ENCODE measurements at places on chromosomes 4 and X.

DNA sequence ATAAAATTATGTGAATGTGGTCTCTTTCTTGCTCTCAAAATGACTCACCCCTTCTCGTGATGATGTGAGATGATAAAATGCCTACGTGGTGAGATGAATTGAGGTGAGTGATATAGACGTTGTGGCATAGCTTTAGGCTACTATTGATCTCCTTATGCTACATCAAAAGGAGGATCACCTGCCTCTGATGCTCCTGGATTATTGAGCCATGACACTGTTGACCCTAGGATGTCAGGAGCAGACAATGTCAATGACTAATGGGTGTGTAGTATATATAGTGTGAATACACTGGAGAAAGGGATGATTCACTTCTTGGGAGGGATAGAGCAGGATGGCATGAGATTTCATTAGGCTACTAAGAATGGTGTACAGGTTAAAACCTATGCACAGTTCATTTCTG, 210.7 kb upstream of the PRPS2 start:
- no peak for DNase-seq

DNA sequence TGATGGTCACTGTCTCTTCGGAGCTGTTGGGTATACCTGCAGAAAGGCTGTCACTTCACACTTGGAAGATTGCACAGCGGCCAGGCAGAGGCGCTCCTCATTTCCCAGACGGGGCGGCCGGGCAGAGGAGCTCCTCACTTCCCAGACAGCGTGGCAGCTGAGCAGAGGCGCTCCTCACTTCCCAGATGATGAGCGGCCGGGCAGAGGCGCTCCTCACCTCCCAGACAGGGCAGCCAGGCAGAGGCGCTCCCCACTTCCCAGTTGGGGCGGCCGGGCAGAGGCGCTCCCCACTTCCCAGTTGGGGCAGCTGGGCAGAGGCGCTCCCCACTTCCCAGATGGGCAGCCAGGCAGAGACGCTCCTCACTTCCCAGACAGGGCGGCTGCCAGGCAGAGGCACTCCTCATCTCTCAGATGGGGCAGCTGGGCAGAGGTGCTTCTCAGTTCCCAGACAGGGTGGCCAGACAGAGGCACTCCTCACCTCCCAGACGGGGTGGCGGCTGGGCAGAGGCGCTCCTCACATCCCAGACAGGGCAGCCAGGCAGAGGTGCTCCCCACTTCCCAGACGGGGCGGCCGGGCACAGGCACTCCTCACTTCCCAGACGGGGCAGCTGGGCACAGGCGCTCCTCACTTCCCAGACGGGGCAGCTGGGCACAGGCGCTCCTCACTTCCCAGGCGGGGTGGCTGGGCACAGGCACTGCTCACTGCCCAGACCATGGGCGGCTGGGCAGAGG, 18.8 kb downstream of the PABPC1L2B start:
- no peak for DNase-seq

- no peak for DNase-seq
Measured at GRCh38 chr4:188106454-188106853, 2.9 kb downstream of the TRIML2 start.

DNA sequence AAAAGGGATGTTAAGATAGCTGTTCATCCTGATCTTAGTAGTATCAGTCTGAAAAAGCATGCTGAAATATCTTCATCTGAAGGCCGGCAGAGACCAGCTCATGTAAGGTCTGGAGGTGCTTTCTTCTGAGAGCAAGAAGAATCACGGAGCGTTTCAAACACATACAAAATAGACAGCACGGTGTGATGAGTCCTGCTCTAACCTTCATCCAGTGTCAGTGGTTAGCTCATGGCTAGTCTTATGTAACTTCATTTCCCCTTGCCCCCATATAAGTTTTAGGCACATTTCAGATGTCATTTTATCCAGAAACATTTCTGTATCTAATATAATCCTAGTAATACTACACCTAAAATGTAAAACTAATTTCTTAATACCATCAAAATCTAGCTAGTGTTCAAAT, 27.8 kb downstream of the ADD1 start:
- DNase-seq, result peak; percentile 15

DNA sequence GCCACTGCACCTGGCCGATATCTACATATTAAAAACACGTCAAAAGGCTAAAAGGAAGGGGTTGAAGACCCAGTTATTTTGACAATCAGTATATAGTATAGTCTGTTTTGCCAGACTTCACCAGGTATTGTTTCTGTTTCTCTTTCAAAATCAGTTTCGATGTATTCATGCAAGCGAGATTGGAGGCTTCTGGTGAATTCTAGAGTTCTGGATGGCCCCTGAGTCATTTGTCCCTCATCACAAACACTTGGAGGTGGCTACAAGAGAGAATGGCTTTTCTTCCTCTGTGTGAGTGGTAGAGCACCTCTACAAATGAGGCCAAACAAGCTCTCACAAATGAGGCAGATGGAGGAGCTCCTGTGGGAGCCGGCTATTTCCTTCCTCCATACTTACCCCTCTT, 68.6 kb upstream of the ADGRG2 start:
- no peak for DNase-seq

- DNase-seq, result no peak
Measured at GRCh38 chr4:3485886-3486540, 22.9 kb downstream of the DOK7 start.

DNA sequence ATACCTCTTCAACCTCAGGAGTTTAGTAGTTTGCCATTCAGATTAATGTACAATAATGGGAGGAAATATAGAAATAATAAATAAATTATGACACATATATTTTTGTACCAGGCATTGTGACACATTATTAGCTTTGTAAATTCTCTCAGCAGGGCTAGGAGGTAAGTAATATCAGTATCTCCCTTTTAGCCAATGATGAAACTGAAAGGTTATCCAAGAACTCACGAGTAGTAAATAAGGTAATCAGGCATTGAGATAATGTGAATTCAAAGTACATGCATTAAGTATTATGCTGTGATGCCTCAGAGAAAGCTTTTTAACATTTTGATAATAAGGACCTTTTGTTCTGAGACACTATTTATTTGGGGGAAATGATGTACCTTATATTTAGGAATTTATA, 5.3 kb upstream of the ARAP2 start:
- no peak for DNase-seq

DNA sequence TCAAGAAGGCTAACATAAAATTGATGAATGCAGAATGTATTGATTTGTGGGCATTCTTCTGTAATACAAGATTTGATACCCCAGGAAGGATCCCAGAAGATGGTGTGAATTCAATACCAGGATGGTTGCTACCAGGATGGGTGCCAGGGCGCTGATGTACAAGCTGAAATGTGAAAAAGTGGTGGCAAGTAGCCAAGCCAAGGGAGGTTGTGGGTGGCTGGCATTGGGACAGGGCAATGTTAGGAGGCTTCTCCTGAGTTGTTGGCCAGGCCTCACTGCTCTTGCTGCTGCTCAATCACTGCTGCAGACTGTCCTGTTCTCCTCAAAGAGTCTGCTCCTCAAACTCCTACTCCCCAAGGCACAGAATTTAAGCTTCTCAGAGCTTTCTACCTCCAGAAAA, 77.1 kb downstream of the RBM46 start:
- DNase-seq, result no peak

GRCh38 chr4:186104114-186104889, at the start of gene FAM149A:
TSS of gene FAM149A (plus strand) at chr4:186104704.
- DNase-seq, result no peak

- no peak for DNase-seq
Measured at GRCh38 chr4:169305651-169306050, 34.9 kb upstream of the SH3RF1 start.

GRCh38 chrX:123959281-123960063, 2.0 kb upstream of the STAG2 start:
- no peak for DNase-seq

- no peak for DNase-seq
Measured at GRCh38 chrX:149818652-149819051, 36.9 kb downstream of the MAGEA9 start.

DNA sequence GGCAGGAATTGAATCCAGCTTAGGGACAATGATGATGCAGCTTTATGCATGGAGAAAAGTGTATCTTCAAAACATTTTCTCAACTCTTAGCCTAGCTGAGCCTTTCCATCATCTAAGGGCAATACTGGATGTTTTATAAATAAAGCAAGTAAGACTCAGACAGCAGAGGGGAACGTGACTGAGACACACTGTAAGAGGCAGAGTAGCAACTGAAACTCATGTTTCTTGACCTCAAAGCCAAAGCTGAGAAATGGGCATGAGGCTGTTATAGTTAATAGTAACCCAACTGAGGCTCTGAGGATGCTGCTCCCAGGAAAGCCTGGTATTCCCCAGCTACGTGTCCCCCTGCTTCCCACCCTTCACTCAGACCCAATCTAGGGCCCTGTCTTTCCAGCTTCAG, 44.6 kb downstream of the ARHGEF9 start:
- DNase-seq, result no peak

GRCh38 chr4:74045247-74045646, 6.8 kb upstream of the CXCL3 start:
- no peak for DNase-seq

DNA sequence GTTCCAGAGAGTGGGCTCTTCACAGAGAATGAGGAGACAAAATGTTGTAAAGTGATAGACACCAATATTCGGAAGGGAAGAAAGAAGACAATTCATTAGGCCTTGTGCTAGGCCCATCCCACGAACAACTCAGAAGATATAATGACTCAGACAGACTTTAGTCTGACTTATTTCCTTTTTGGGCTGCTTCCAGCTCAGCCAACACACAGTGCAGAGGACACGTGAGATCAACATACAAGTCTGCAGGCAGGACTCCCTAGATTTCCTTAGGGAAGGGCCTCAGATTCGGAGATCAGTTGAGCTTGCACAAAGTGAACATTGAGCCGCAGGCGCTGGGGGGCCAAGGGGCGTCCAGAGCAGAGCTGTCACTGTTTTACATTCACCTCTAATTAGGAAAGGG, 290.7 kb upstream of the TENM3 start:
- DNase-seq, result no peak

DNA sequence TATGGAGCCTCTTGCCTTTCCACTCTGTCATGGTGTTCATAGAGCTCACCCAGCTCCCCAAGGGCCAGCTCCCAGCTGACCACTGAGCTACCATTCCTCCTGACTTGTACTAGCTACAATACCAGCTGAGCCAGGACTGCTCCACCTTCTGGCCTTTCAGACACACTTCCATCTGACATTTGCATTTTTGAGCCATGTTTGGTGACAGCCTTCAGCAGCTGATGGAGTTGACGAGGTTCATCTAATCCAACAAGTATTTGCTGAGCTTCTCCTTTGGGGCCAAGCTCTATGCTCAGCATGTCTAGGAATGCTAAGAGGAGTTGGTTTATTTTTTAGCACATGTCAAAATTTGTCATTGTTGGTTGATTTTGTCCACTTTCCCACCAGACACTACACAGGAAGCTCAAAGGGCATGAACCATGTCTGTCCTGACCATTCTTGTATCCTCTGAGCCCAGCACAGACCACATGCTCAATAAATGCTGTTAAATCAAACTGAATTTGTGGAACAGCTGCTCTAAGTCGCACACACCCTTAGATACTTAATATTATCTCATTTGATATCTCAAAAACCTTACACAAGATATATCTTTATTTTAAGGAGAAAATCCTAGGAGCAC, 142.6 kb upstream of the PPARGC1A start:
- peak; percentile 5 for DNase-seq

DNA sequence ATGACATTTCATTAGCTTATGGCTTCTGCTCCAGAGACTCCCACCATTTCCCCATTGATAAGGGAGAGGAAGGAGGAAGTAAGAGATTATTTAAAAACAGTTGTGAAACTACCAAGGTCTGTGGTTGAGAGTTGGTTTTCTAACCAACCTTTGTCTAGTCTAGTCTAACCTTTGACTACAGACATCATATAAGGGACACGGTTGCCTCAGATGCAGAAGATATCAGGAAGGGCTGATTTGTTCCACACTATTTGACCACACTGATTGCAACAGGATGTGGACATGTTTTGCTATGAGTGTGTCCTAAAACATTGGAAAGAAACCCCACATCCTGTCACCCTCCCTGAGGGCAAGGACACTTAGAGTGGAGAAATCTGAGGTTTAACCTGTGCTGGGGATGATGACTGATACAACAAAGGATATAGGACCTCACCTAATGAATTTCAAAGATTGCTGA, 53.0 kb downstream of the COQ2 start:
- peak; percentile 97 for DNase-seq

DNA sequence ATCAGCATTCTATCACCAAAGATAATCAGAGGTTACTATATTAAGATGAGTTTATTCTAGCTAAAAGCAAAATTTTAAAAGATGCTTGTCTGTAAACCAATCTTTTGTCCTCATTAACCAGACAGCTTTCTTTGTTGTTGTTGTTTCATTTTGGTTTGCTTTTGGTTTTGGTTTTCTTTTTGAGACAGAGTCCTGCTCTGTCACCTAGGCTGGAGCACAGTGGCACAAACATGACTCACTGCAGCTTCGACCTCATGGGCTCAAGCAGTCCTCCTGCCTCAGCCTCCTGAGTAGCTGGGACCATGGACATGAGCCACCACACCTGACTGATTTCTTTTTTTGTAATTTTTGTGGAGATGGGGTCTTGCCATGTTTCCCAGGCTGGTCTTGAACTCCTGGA, 102.9 kb downstream of the COX18 start:
- no peak for DNase-seq

- no peak for DNase-seq
Measured at GRCh38 chrX:3592184-3592583, 121.3 kb downstream of the PRKX start.

- no peak for DNase-seq
Measured at GRCh38 chr4:176883108-176883550, 90.4 kb upstream of the VEGFC start.

GRCh38 chr4:41967392-41967791, 14.2 kb upstream of the DCAF4L1 start:
- DNase-seq, result no peak

- no peak for DNase-seq
Measured at GRCh38 chr4:136687118-136687517, 845.2 kb downstream of the PCDH18 start.

GRCh38 chr4:9800848-9801247, 19.4 kb downstream of the DRD5 start:
- DNase-seq, result no peak

DNA sequence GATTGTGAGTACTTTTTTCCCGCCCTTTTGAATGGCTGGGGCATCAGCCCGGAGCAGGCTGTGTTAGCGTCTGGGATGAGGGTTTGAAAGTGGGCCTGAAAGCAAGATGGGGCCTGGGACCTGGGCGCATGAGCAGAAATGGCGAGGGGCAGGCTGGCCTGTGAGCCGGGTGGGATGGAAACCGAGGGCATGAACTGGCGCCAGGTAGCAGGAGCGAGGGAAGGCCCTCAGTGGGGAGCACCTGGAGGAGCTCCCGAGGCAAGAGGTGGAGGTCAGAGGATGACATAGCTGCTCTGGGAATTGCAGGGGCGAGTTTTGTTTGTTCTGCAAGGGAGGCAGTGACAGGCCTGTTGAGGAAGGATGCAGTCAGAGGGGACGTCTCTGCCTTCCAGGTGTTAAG, 68.6 kb downstream of the RGS12 start:
- no peak for DNase-seq

GRCh38 chrX:120677004-120677652, 47.3 kb upstream of the C1GALT1C1 start:
- DNase-seq, result no peak

- DNase-seq, result no peak
Measured at GRCh38 chr4:6469144-6469543, 3.3 kb downstream of the PPP2R2C start.
